Prostate gland (tissue), 2 donors: ENCODE measurements at places on chromosomes 6 and 20. TPM values are rescaled to one million over a fixed set of nuclear protein-coding genes. Genes with fewer than 3 reads are reported as not detected.

- no peak overlapping the region for H3K27ac ChIP-seq
- no peaks in the 10 kb centered on the region for H3K36me3 ChIP-seq
- H3K4me1 ChIP-seq = peaks cover 4% of the 10 kb centered on the region
- no peak overlapping the region for H3K4me3 ChIP-seq
- no peak for DNase-seq
- no peaks in the 10 kb centered on the region for H3K27me3 ChIP-seq
Measured at GRCh38 chr20:20755231-20755630, 42.8 kb upstream of the RALGAPA2 start.

DNA sequence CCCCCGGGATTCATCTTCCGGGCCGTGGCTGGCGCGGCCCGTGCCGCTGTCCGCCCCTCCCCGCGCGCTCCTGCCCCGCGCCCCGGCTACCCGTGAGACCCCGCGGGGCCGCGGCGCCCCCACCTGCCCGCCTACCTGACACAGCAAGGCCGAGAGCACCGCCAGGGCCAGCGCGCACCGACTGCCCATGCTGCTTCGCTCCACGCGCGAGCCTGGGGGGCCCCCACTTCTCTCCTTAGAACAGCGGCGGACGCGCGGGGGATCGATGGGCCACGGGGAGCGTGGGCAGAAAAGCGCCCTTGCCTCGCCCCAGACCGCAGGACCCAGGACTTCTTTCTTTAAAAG is 955 bp downstream of the DLL1 start:
- H3K4me3 ChIP-seq = peak overlapping the region; percentile 76
- H3K27me3 ChIP-seq = no peaks in the 10 kb centered on the region
- DNase-seq = no peak
- H3K4me1 ChIP-seq = no peaks in the 10 kb centered on the region
- no peaks in the 10 kb centered on the region for H3K36me3 ChIP-seq

DNA sequence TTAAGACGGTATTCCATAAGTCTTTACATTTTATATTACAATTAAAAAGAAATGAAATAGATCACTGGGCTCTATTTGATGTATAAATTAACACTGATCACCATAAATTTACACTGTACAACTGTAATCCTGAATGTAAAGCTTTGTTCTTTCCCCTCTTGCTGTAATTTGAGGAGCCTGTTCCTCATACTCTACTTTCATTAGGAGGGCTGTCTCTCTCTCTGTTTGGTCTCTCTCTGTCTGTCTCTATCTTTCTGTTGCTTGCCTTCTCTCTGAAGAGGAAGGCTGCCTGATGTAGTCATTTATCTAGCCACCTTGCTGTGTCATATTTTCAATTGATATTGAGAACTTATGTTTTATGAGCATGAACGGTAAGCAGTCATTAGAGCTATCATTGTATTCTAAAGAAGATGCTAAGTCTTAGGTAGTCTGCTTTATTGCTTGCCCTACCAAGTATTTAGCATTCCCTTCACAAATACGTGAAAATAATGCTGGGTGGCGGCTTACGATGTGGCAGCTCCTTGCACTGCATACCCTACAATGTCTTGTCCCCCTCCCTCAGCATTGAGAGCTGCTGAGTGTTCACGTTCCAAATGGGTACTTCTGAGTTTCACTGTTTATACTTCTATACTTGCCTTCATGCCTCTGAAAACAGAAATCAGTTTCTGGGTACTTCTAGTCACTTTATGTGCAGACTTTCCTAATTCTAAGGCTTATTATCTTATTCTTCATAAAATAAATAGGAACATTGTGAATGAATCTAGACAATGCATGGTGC is 205.5 kb downstream of the NKAIN2 start:
- DNase-seq = no peak
- H3K27ac ChIP-seq = no peak overlapping the region
- no peaks in the 10 kb centered on the region for H3K4me1 ChIP-seq
- no peak overlapping the region for H3K4me3 ChIP-seq

RNF182 gene
- total RNA-seq = not detected

GRCh38 chr6:136477548-136477947 is 72.7 kb downstream of the MAP7 start:
- no peaks in the 10 kb centered on the region for H3K36me3 ChIP-seq
- H3K4me3 ChIP-seq = no peak overlapping the region
- no peak overlapping the region for H3K27ac ChIP-seq

DNA sequence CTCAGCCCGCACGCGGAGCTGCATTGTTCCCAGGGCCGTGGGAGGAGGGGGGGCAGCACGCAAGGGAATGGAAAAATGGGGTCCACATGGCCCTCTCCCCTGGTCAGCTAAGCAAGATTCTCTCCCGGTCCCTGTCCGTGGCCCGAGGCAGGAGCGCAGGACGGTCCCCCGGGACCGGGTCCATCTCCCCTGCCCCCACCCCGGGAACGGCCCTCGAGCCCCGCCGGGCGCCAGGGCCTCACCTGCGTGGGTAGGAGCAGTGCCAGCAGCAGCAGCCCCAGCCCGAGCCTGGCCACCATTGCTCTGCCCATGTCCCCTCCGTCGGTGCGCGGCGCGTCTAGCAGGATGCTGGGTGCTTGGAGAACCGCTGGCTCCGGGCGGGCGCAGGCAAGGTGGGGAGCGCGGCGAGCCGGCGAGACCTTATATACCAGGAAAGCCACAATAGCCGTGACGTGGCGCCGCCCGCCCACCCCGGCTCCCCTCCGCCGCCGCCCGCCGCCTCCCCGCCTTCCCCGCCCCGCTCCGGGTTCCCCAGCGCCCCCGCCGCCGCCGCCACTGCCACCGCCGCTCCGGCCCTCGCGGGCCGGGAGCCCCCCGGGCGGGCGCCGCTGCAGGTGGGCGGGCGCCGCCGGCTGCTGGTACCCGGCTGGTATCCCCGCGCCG is at the start of gene CD24:
Gene CD24, minus strand, starts transcription at position 394 of the 663 bp plus-strand sequence. Its CDS starts 83 bp downstream, at position 311.
- peak within 1 kb of the TSS; percentile 81 for H3K27ac ChIP-seq
- no peaks in the 10 kb centered on the region for H3K36me3 ChIP-seq
- peak; percentile 49 for DNase-seq
- H3K27me3 ChIP-seq = no peaks in the 10 kb centered on the region
- H3K4me3 ChIP-seq = peak within 1 kb of the TSS; percentile 62
- no peaks in the 10 kb centered on the region for H3K4me1 ChIP-seq

GRCh38 chr6:70338775-70339174 is 35.9 kb upstream of the COL9A1 start:
- no peaks in the 10 kb centered on the region for H3K27me3 ChIP-seq
- DNase-seq = no peak
- no peak overlapping the region for H3K27ac ChIP-seq
- no peak overlapping the region for H3K4me3 ChIP-seq
- H3K36me3 ChIP-seq = no peaks in the 10 kb centered on the region

- no peaks in the 10 kb centered on the region for H3K36me3 ChIP-seq
- no peak for DNase-seq
- H3K27me3 ChIP-seq = no peaks in the 10 kb centered on the region
- no peak overlapping the region for H3K4me3 ChIP-seq
- no peaks in the 10 kb centered on the region for H3K4me1 ChIP-seq
- no peak overlapping the region for H3K27ac ChIP-seq
Measured at GRCh38 chr20:60332523-60332922, 374.3 kb downstream of the CDH26 start.

DNA sequence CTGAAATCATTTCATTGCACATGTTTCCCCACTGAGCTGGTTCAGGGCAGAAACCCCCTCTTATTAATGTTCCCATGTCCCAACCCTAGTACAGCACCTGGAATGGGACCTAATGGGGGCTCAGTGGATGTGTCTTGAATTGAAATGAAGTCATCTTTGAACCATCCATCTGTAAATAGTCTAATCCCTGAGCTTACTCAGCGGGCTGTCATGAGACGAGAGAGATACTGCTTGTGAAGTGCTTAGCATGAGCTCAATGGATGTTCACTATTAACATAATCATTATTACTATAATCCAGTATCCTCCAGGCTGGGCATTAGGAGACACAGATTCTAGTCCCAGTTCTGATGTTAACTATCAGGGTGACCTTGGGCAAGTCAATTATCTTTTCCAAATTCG is 106.6 kb upstream of the LRFN2 start:
- H3K36me3 ChIP-seq = no peaks in the 10 kb centered on the region
- no peaks in the 10 kb centered on the region for H3K27me3 ChIP-seq
- no peak overlapping the region for H3K27ac ChIP-seq
- no peak overlapping the region for H3K4me3 ChIP-seq
- no peak for DNase-seq

DNA sequence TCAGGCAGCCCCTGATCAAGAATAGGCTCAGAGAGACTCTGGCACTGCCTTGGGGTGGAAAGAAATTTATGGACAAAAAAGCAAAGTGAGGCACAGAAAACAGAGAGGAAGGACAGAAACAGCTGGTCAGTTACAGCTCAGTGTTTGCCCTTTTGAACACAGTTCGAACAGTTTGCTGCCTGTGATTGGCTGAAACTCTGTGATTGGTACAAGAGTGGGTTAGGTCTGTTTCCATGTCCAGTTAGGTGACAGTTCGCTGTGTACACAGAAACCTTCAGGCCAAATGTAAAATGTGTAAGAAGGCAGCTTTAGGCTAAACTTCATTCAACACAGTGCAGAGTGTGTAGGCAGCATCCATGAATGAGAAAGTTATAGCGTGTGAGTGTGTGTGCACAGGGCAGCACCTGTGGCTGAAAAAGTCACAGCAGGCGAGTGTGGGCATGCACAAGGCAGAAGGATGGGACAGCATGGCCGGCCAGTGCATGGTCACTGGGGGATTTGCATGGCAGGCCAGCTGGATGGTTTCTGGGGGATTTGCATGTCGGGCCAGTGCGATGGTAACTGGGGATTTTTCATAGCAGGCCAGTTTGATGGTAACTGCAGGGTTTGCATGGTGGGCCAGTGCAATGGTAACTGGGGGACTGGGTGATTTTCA is 75.4 kb upstream of the FRMD1 start:
- DNase-seq = no peak
- no peaks in the 10 kb centered on the region for H3K27me3 ChIP-seq
- no peak overlapping the region for H3K27ac ChIP-seq
- H3K36me3 ChIP-seq = no peaks in the 10 kb centered on the region

DNA sequence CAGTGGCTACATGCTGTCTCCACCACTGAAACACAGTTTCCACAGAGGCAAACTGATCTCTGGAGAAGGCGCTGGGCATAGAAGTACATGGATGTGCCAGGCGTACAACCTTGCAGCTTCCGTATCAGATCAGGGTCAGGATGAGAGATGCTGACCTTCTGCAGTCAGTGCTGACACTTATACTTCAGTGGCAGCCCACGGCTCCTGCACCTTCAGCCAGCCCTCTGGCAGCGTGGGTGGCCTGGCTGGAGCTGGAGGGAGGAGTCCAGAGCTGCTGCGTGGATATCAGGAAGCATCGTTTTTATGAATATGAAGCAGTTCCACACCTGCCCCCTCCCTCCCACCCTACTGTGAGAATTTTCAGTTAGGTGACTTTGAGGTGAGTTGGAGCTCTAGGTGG is 149.3 kb downstream of the CFAP61 start:
- no peaks in the 10 kb centered on the region for H3K36me3 ChIP-seq
- no peaks in the 10 kb centered on the region for H3K4me1 ChIP-seq
- no peak overlapping the region for H3K4me3 ChIP-seq
- H3K27ac ChIP-seq = no peak overlapping the region
- DNase-seq = no peak
- no peaks in the 10 kb centered on the region for H3K27me3 ChIP-seq

PGC gene
- 18.4 TPM for total RNA-seq

GRCh38 chr6:11429577-11429976 is 108.0 kb upstream of the TMEM170B start:
- no peaks in the 10 kb centered on the region for H3K36me3 ChIP-seq
- no peaks in the 10 kb centered on the region for H3K4me1 ChIP-seq
- H3K27me3 ChIP-seq = no peaks in the 10 kb centered on the region
- no peak for DNase-seq
- H3K27ac ChIP-seq = peak overlapping the region; percentile 19

GRCh38 chr6:111015389-111016124 is 33.7 kb downstream of the RPF2 start:
- no peak overlapping the region for H3K4me3 ChIP-seq
- no peaks in the 10 kb centered on the region for H3K4me1 ChIP-seq
- H3K27ac ChIP-seq = no peak overlapping the region
- no peaks in the 10 kb centered on the region for H3K27me3 ChIP-seq
- DNase-seq = no peak

GRCh38 chr6:22325481-22325880 is 28.6 kb upstream of the PRL start:
- DNase-seq = no peak
- H3K36me3 ChIP-seq = no peaks in the 10 kb centered on the region
- no peaks in the 10 kb centered on the region for H3K27me3 ChIP-seq
- no peak overlapping the region for H3K27ac ChIP-seq
- H3K4me1 ChIP-seq = no peaks in the 10 kb centered on the region
- no peak overlapping the region for H3K4me3 ChIP-seq

DNA sequence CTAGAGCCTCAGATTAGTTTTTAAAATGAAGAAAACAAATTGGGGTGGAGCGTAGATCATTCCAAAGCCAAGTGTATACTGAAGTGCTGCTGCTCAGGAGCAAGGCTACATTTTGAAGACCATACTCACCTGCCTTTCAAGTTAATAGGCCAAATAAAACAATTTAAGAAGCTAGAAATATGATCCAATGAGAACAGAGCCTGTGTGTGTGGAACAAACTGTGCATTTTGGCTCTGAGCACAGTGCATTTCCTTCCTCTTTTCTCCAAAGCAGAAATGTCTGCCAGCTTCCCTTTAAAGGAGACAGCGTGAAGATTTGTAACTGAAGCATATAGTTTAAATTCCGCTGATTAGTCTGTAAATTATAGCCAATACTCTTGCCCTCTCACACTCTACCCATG is 3.2 kb upstream of the IFNGR1 start:
- DNase-seq = peak; percentile 71
- H3K36me3 ChIP-seq = no peaks in the 10 kb centered on the region
- H3K4me3 ChIP-seq = no peak overlapping the region
- peaks cover 28% of the 10 kb centered on the region for H3K4me1 ChIP-seq

DNA sequence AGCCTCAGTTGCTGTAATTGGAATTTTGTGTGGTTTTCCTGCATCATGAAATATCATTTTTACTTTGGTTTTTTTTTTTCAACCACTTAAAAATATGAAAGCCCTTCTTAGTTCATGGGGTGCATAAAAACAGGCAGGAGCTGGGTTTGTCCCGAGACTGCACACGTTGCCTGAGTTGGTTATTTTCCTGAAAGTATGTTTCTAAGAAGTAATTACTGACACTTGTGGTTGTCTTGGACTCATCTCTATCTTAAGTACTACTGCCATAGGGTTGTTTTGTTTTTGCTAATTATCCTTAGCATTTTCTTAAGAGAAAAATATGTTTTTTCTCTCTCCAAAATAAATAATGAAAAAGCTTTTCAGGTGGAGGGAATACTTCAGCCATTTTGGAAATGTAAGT is 40.1 kb downstream of the FAM120B start:
- peak overlapping the region; percentile 51 for H3K27ac ChIP-seq
- no peaks in the 10 kb centered on the region for H3K36me3 ChIP-seq
- H3K4me3 ChIP-seq = no peak overlapping the region
- H3K27me3 ChIP-seq = no peaks in the 10 kb centered on the region
- peaks cover 10% of the 10 kb centered on the region for H3K4me1 ChIP-seq

- no peak overlapping the region for H3K27ac ChIP-seq
- peaks cover 53% of the 10 kb centered on the region for H3K27me3 ChIP-seq
- no peaks in the 10 kb centered on the region for H3K4me1 ChIP-seq
- no peak overlapping the region for H3K4me3 ChIP-seq
- H3K36me3 ChIP-seq = no peaks in the 10 kb centered on the region
Measured at GRCh38 chr6:28816339-28816908, 107.4 kb downstream of the TRIM27 start.

- no peaks in the 10 kb centered on the region for H3K36me3 ChIP-seq
- no peak for DNase-seq
- no peak overlapping the region for H3K27ac ChIP-seq
- no peak overlapping the region for H3K4me3 ChIP-seq
- H3K27me3 ChIP-seq = no peaks in the 10 kb centered on the region
Measured at GRCh38 chr6:153043719-153044118, 41.2 kb upstream of the MTRF1L start.
